Progenitor cell of endocrine pancreas (in vitro differentiated cells): ENCODE measurements at places on chromosomes 4 and X. TPM values are rescaled to one million over a fixed set of nuclear protein-coding genes. Genes with fewer than 3 reads are reported as not detected.

Gene XPNPEP2
- 0.11 TPM in 1 of 2 replicates, not detected in the other for total RNA-seq

Gene SATL1
- total RNA-seq, result 0.36 and 0.51 TPM in 2 replicates

DNA sequence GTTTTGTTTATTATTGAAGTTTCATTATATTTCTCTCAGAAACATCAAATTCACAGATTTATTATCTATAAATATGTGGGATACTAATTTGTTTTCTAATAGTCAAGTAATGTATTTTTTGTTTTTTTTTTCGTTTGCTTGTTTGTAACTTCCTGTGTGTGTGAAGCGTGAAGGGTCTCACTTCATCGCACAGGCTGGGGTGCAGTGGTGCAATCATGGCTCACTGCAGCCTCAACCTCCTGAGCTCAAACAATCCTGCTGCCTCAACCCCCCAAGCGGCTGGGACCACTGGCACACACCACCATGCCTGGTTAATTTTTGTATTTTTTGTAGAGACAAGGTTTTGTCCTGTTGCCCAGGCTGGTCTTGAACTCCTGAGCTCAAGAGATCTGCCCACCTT, 55.1 kb downstream of the SH3RF1 start:
- no peak overlapping the region for H3K27ac ChIP-seq
- peaks cover 21% of the 10 kb centered on the region for H3K36me3 ChIP-seq
- H3K4me1 ChIP-seq, result peaks cover 12% of the 10 kb centered on the region
- no peak overlapping the region for H3K4me3 ChIP-seq
- DNase-seq, result no peak

GRCh38 chrX:138708268-138708667, 3.2 kb downstream of the FGF13 start:
- H3K4me1 ChIP-seq, result peaks cover 11% of the 10 kb centered on the region
- DNase-seq, result no peak
- H3K4me3 ChIP-seq, result no peak overlapping the region

- no peak overlapping the region for H3K27ac ChIP-seq
- no peak for DNase-seq
- no peak overlapping the region for H3K4me3 ChIP-seq
- H3K27me3 ChIP-seq, result peaks cover 41% of the 10 kb centered on the region
Observed at GRCh38 chr4:55851885-55852284, 1.6 kb upstream of the EXOC1 start.

DNA sequence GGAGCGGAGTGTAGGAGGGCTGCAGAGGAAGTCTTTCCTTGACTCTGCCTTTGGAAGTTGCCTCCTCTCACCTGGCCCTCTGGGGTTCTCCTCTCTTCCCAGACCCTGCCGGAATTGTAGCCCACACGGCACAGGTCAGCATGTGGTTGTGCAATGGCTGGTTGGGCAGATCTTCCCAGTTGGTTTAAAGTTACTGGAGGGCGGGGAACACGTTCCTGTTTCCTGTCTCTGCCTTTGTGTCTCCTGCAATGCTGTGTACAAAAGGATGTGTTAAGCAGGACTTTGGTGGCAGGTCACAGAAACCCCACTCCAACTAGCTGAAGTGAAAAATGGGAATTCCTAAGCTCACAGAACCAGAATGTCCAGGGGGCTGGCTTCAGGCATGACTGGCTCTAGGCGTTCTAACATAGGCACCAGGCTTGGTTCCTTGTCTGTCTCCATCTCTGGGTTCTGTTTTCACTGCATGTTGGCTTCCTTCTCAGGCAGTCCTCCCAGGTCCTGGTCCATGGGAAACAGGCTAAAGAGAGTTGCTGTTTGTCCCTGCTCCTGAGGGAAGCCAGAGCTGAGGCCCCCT, 19.9 kb downstream of the SORCS2 start:
- no peak overlapping the region for H3K27ac ChIP-seq
- H3K36me3 ChIP-seq, result peaks cover 2% of the 10 kb centered on the region
- H3K27me3 ChIP-seq, result no peaks in the 10 kb centered on the region
- DNase-seq, result no peak
- no peaks in the 10 kb centered on the region for H3K4me1 ChIP-seq
